RWPE2 (cell line): ENCODE measurements at places on chromosomes 7 and 10.

GRCh38 chr10:104209575-104210198 lies 22.5 kb downstream of the CFAP43 start:
- no peak overlapping the region for H3K4me3 ChIP-seq
- no peak for DNase-seq
- no peak overlapping the region for H3K27ac ChIP-seq
- no peaks in the 10 kb centered on the region for H3K36me3 ChIP-seq
- H3K27me3 ChIP-seq: no peaks in the 10 kb centered on the region
- no peaks in the 10 kb centered on the region for H3K4me1 ChIP-seq

GRCh38 chr10:90642650-90643049 lies 215.2 kb downstream of the HTR7 start:
- H3K36me3 ChIP-seq: no peaks in the 10 kb centered on the region
- H3K4me3 ChIP-seq: no peak overlapping the region
- peaks cover 3% of the 10 kb centered on the region for H3K4me1 ChIP-seq
- no peak overlapping the region for H3K27ac ChIP-seq

DNA sequence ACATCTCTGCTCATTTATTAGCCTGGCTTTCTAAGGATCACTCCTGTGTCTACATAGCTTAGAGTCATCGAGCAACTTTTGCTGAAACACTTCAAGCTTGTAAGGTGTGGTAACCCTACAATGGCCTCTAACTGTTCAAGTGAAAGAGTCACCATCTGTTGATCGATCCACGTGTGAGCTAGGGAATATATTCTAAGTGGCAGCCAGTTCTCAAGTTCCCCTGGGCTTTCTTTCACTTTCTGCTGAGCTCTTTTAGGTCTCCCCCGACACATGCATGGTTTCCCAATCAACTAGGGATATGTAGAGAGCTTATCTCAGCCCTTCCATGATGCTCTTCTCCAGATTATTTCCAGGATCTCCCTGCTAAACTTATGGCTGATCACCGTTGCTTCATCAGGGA lies 15.5 kb downstream of the AOAH start:
- no peak for DNase-seq
- H3K4me3 ChIP-seq: no peak overlapping the region
- H3K27me3 ChIP-seq: no peaks in the 10 kb centered on the region
- H3K27ac ChIP-seq: no peak overlapping the region
- no peaks in the 10 kb centered on the region for H3K4me1 ChIP-seq
- H3K36me3 ChIP-seq: no peaks in the 10 kb centered on the region

- no peaks in the 10 kb centered on the region for H3K27me3 ChIP-seq
- H3K4me3 ChIP-seq: no peak overlapping the region
- H3K4me1 ChIP-seq: peaks cover 9% of the 10 kb centered on the region
- DNase-seq: no peak
- H3K27ac ChIP-seq: no peak overlapping the region
- H3K36me3 ChIP-seq: no peaks in the 10 kb centered on the region
Observed at GRCh38 chr10:33665501-33665900, 331.0 kb upstream of the NRP1 start.

GRCh38 chr10:80132299-80133139 lies at the start of gene PLAC9:
Gene PLAC9, plus strand, starts transcription at chr10:80132730. Its CDS starts 33 bp downstream, at chr10:80132763.
- DNase-seq: no peak
- no peak within 1 kb of the TSS for H3K4me3 ChIP-seq
- no peaks in the 10 kb centered on the region for H3K4me1 ChIP-seq
- no peaks in the 10 kb centered on the region for H3K36me3 ChIP-seq
- H3K27me3 ChIP-seq: peaks cover 8% of the 10 kb centered on the region

DNA sequence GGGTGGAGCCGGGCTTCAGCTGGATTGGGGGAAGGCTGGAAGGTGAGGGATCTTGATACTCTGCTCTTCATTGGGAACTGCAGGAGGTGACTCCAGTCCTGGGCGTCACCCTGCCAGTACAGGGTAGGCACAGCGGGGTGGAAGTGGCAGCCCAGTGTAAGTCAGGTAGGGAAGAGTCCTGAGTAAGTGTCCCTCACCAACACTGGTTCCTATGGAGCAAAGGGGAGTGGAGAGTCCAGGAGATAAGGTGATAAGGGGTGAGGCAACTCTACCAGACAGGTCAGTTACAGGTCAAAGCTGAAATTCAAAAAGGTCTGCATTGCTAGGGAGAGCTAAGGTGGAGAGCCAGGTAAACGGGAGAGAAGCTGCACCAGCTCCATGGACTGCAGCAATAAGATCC lies 145.6 kb upstream of the NFE2L3 start:
- no peak overlapping the region for H3K4me3 ChIP-seq
- H3K27me3 ChIP-seq: no peaks in the 10 kb centered on the region
- no peaks in the 10 kb centered on the region for H3K36me3 ChIP-seq
- DNase-seq: no peak

DNA sequence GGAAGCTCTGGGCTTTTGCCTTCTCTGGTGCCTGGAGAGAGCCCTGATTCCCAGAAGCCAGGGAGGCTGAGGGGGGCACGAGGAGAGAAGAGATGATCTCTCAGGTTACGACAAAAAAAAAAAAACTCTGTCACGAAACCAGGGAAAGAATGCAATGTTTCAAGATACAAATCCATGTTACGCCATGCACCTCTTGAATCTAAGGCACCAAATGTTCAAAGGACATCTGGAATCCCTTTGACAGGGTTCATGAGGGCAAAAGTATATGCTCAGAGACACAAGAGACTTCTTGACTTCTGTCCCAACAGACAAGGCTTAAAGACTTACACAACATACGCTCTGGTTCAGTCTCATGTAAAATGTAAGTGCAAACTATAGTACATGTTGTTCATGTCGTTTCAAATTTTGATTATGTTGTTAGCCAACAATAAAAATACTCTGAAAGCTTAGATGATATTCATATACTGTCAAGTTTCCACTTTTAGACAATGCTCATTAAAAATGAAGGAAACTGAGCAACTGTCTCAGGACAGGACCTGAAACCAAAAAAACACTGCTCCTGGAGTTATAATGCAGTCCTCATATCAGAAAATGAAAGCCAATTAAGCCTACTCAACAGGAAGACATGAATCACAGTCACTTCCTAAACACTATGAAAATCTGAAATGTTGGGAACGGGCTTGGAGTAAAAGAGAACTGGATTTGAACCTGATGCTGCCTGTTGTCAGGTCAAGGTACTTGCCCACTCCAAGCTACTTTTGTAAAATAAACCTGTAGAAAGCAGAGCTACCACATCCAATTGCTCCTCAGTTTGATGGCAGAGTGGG lies 72.3 kb downstream of the CHCHD3 start:
- H3K4me1 ChIP-seq: no peaks in the 10 kb centered on the region
- no peak overlapping the region for H3K4me3 ChIP-seq

GRCh38 chr7:90461219-90461618 lies 8.2 kb upstream of the PTTG1IP2 start:
- no peaks in the 10 kb centered on the region for H3K36me3 ChIP-seq
- no peak overlapping the region for H3K4me3 ChIP-seq
- no peak for DNase-seq
- no peaks in the 10 kb centered on the region for H3K27me3 ChIP-seq
- no peaks in the 10 kb centered on the region for H3K4me1 ChIP-seq

GRCh38 chr7:21108182-21108581 lies 319.7 kb upstream of the SP4 start:
- H3K36me3 ChIP-seq: no peaks in the 10 kb centered on the region
- no peaks in the 10 kb centered on the region for H3K27me3 ChIP-seq
- H3K4me3 ChIP-seq: no peak overlapping the region
- no peak overlapping the region for H3K27ac ChIP-seq
- H3K4me1 ChIP-seq: peaks cover 16% of the 10 kb centered on the region

- H3K27me3 ChIP-seq: no peaks in the 10 kb centered on the region
- H3K4me3 ChIP-seq: no peak overlapping the region
Observed at GRCh38 chr7:44765579-44766415, 17.1 kb downstream of the ZMIZ2 start.

DNA sequence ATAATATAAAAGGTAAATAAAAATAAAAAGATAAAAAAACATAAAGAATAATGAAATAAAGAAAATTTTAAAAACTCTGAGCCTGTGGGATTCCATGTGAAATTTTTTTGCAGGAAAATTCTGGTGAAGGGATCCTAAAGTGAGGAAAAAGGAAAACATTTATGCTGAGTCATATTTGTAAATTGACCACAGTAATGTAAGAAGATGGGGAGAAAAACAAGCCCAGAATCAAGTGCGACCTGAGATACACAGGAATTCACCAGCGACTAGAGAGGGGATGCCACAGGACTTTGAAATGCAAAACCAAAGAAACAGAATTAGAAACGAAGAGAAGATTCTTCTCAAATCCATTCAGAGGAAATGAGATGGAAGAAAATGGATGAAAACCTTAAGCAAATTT lies 133.8 kb upstream of the PFKP start:
- no peaks in the 10 kb centered on the region for H3K36me3 ChIP-seq
- H3K27ac ChIP-seq: no peak overlapping the region
- H3K4me1 ChIP-seq: no peaks in the 10 kb centered on the region
- H3K27me3 ChIP-seq: peaks cover 17% of the 10 kb centered on the region
- DNase-seq: no peak
- no peak overlapping the region for H3K4me3 ChIP-seq

- H3K4me3 ChIP-seq: no peak overlapping the region
- H3K27me3 ChIP-seq: peaks cover 14% of the 10 kb centered on the region
- H3K27ac ChIP-seq: no peak overlapping the region
- H3K36me3 ChIP-seq: no peaks in the 10 kb centered on the region
- no peak for DNase-seq
- H3K4me1 ChIP-seq: no peaks in the 10 kb centered on the region
Observed at GRCh38 chr10:71133710-71134686, 78.4 kb upstream of the UNC5B start.

DNA sequence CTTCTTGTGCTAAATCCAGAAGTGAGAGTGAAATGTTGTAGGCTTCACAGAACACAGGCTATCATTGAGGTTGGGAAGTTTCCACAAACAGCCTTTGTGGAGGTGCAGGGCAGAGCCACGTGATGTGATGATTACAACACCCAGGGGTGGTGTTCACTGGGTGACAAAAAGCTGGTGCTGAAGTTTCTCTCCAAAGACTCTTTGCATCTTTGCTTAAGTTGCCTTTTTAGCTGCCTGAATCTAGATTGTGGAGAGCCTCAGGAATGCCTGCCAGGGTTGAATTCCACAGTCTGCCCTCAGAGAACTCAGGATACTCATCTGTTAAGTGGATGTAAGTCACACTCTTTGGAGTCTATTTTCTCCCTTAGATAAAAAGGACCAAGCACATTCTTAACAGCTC lies 56.3 kb downstream of the PLXNA4 start:
- no peak overlapping the region for H3K4me3 ChIP-seq
- H3K27ac ChIP-seq: no peak overlapping the region
- H3K4me1 ChIP-seq: no peaks in the 10 kb centered on the region
- H3K27me3 ChIP-seq: no peaks in the 10 kb centered on the region

DNA sequence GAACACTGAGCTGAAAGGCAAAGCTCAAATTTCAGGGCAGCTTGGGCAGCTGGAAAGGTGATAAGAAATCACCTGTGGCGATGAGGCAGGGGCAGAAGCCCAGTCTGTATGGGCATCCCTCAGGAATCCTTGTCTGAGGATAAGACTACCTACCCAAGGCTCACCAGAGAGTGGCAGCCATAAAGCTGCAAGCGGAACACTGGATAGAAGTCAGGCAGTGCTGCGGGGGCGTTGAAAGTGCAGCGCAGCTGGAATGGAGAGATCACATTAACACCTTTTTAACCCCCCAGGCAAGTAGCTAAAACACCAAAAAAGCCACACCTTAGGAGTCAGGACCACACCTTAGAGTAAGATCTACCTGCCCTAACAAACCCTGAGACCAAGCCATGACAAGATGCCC lies 38.2 kb downstream of the ABCB5 start:
- no peaks in the 10 kb centered on the region for H3K4me1 ChIP-seq
- no peak overlapping the region for H3K27ac ChIP-seq
- DNase-seq: no peak
- H3K36me3 ChIP-seq: no peaks in the 10 kb centered on the region
- no peaks in the 10 kb centered on the region for H3K27me3 ChIP-seq

DNA sequence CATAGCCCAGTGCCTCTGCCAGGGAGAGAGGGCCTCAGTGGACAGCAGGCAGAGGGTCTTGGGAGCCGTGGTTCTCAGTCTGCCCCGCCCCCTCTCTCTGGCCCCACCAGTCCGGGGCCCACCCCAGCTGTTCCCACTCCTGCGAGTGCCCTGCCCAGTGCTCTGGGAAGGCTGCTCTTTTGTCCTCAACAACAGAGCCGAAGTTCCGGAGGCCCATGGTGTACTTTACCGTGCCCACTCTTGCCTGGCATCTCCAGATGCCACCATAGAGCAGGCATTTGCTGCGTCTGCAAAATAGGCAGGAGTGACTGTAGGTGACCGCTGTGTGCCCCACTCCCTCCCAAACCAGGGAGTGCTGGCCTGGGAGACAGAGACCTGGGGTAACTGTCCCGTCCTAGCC lies 29.3 kb upstream of the PCBD1 start:
- H3K36me3 ChIP-seq: no peaks in the 10 kb centered on the region
- H3K27ac ChIP-seq: no peak overlapping the region
- H3K27me3 ChIP-seq: no peaks in the 10 kb centered on the region
- H3K4me1 ChIP-seq: no peaks in the 10 kb centered on the region

GRCh38 chr7:126378642-126379041 lies 874.1 kb downstream of the GRM8 start:
- H3K27me3 ChIP-seq: no peaks in the 10 kb centered on the region
- no peaks in the 10 kb centered on the region for H3K36me3 ChIP-seq
- no peak overlapping the region for H3K27ac ChIP-seq
- no peak for DNase-seq
- H3K4me1 ChIP-seq: no peaks in the 10 kb centered on the region

DNA sequence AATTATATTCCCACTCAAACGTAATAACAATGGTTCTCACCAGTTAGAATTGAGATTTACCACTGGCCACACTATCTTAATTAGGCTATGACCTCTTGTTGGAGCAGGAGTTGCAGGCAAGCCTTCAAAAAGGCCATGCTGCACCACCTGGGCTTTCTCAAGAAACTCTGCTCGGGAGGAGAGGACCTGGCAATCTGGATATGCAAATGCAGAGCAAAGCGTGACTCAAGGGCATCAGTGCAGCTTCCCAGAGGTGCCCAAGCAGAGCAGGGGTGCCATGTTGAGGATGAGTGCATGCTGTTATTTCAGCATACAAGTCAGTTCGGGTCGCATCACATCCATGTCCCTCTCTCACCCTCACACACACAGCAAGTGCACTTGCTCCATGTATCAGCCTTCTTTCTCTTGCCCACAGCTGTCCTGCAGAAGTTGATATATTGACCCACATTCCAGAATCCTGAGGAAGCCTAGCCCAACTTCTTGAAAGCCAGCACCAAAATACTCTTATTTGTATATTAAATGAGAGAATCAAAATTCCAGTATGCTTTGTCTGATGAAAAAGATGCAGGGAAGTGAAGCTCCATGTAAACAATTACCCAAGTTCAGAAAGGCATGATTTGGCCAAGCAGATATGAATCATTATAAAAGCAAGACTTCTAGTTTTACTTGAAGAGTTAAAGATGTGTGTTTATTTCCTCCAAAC lies 55.7 kb upstream of the IL6 start:
- no peak for DNase-seq
- no peaks in the 10 kb centered on the region for H3K27me3 ChIP-seq
- H3K27ac ChIP-seq: no peak overlapping the region
